ENCODE measurements at places on chromosomes 1 and 21.

DNA sequence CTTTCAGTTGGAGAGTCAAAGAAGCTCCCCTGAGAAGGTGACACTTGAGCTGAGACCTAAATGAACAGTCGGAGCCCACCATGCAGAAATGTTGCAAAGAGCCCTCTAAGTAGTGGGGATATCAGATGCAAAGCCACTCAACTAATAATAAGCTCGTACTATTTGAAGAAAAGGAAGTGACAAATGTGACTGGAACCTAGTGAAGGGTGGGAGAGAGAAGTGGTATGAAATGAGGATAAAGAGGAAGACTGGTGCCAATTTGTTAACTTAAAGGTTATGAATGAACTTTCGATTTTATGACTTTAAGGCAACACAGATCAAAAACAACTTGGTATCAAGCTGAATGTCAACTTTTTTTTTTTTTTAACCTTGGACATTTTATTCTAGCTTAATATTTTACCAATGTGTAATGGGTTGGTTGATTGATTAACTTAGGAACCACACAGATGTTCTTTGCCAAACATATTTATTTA is 14.7 kb downstream of the LYPLAL1 start:
- no peak for DNase-seq

DNA sequence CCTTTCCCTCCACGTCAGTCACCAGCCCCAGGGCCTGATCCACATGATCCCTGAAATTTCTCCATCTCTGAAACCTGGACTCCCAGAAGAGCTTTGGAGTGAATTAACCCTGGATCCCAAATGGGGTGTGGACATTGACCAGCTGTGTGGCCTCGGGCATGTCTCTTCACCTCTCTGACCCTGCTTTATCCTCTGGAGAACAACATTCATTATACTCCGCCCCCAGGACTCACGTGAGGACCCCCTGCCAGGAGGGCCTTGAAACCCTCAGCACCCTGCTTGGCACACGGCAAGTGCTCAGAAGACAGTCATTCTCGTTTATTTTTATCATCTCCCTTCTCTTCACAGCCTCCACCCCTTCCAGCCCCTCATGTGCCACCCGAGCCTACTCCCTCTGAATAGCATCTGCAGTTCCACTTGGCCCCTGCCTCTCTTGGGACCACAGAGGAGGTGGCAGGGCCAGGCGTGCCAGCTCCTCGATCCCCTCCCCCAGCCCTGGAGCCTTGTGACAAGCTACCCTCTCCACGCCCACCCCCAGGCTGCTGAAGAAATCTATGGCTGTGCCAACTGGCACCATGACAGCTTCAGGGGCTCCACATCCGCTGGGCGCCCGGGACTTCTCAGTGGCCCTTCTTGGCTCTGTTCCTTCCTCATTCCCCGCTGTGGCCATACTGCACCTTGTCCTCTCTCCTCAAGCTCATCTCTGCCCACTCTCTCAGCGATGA is 18.0 kb downstream of the ADGRB2 start:
- DNase-seq, result no peak

GRCh38 chr1:221274373-221274772 is 395.1 kb downstream of the HLX start:
- DNase-seq, result no peak

DNA sequence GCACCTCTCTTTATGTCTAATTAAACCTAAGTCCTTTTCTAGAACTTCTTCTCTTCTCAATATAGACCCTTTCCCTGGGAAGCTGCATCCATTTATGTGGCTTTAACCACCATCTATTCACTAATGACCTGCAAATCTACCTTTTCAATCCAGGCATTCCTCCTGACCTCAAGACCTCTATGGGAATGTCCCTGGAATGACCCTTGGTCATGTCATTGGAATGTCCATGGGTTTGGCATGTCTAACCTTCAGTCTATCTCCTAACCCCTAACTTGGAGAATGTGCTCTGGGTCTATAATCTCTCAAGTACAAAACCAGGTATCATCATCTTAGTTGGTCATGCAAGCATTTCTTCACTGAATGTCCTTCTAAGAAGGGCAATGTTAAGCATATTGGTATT is 196.1 kb downstream of the KCNH1 start:
- DNase-seq, result no peak

DNA sequence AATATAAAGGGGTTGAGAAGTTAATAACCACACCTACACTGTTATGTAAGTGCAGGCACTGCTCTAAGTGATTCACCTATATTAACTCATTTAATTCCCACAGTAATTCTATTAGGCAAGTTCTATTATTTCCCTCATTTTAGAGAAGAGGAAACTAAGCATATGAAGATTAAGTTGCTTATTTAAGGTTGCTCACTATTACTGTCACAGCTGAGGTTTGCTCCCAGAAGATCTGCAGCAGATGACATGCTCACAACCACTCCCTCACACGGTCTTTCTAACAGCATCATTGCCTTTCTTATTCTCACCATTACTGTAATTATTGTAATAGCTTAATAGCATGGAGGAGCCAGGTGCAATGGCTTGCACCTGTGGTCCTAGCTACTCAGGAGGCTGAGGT is 196.4 kb upstream of the GREM2 start:
- no peak for DNase-seq

- no peak for DNase-seq
These were observed 486 bp upstream of the DSTYK start for GRCh38 chr1:205211839-205212536.

DNA sequence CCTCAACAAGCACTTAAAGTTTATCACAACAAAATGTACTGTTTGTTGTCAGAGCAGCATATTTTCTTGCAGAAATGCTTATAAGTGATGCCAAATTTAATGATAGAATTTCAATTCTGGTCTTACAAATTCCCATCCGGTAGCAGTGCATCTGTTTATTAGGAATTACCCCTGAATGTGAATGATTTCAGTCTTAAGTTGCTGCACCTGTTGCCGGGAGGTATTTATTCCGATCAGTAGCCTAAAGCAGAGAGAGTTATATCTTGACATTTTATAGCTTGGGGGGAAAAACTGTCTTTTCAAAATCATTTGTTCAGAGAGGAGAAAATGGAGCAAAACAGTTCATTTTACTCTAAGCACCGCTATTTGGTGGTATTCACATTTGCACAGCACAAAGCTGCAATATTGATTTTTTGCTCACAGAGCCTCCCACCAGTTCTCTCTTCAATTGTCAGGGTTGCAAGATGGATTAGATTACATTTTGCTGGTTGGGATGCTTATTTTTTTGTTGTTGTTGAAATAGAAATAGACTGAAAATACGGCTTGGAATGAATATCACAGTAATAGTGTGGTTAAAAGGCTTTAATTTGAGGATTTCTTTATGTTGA is 98.6 kb downstream of the ADGRL2 start:
- no peak for DNase-seq

GRCh38 chr1:1272341-1273208 is 1.1 kb downstream of the UBE2J2 start:
- no peak for DNase-seq

GRCh38 chr1:184843732-184844495 is 89.3 kb upstream of the EDEM3 start:
- peak; percentile 11 for DNase-seq

DNA sequence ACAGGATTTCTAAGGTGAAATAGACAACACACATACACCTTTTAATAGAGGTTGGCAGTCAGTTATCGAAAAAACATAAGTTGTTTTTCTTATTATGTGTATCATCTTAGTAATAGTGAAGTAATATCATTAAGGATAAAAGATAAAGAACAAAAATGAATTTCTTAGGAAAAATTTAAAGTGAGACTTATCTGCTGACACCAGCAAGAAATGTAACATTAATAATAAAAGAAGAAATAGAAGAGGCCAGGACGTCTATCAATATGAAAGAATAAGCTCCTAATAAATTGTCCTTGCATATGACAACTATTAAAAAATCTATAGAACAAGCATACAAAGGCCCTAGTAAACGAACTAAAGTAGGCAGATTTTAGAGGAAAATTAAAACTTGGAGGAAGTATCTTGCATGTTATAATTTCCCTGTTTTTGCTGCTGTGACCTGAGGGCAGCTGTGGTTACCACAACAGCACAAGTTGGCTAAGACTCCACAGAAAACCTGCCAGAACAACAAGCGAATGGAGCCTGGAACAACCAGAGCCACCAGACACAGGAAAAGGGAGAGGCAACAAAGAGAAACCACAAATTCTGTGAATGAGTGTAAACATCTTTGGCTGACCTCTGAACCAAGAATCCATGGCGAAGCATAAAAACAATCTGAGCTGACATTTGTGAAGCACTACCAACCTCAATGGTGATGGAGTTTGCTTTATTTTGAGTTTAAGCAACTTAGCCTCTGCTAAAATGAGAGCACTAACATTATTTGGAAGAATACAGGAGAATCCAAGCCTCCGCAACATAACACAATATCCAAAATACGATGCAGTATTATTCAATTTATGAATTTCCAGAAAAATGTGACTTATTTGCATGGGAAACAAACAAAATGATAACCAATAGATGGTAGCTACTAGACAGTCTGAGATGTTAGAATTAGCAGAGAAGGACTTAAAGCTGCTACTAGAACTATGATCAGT is 207.5 kb downstream of the KCNT2 start:
- no peak for DNase-seq

DNA sequence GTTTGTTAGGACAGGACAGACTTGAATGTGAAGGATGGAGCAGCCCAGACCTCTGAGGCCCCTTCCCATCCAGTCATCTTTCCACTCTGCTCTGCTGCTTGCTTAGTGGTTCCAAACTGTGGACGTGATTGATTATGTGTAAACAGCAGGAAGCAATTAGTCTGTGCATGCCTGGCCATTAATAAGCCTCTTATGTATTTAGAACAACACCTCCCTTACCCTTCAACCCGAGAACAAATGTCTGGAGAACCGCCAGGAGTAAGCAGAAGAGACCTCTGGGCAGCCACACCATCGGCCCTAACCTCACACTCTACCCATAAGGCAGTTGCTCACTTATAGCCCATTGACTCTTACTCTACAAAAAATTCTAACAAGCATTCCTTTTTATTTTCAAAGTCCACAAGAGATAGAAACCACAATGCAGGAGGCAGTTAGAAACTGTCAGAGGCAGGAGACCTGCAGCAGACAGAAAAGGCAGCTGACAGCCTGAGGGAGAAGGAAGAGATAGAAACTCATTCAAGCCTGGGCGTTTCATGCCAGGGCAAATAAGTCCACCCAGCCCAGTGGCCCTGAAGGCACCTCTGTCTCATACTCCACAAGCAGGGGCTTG is 5.8 kb upstream of the EPHA8 start:
- DNase-seq, result no peak

DNA sequence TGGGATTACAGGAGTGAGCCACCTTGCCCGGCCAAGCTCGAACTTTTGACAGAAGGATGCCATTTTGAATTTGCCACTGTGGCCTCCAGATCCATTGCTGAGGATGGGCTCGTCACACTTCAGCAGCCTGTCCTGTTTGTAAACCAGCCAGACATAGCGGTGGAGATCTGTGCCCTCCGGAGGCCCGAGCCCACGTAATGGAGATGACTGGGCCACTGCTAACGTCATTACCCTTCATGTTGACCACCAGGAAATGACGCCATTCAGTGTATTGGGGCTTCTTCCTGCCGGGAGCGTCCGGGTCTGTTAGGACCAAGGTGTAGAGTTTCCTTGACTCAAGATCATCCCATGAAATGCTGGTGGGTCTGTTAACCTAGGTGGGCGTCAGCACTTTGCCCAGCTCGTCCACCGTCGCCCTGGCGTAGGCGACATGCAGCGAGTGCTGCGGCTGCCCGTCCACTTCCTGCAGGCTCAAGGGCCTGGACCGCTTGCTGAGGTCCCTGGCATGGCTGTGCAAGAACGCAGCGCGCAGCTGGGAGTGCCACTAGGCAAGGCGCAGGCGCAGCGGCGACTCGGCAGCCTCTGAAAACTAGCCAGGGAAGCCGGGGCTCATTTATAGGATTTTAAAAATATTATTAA is 40.8 kb downstream of the PTPRC start:
- no peak for DNase-seq

GRCh38 chr1:168079761-168080160 is 57.0 kb downstream of the GPR161 start:
- DNase-seq, result no peak

DNA sequence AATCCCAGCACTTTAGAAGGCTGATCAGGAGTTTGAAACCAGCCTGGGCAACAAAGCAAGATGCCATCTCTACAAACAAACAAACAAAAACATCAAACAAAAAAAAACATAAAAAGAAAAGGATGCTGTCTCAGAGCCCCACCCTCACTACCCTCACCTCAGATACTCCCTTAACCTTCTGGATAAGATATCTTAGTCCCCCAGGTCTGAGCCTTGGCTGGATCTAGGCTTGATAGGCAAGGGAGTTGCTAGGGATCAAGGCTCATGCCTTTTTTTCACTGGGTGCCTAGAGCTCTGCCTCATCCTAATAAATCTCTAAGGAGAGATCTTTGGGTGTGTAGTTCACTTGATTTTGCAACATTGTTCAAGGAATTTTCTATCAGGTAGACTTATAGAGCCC is 7.4 kb downstream of the HDAC1 start:
- DNase-seq, result no peak

- DNase-seq, result no peak
These were observed 362.4 kb downstream of the HHAT start for GRCh38 chr1:210691039-210691610.

DNA sequence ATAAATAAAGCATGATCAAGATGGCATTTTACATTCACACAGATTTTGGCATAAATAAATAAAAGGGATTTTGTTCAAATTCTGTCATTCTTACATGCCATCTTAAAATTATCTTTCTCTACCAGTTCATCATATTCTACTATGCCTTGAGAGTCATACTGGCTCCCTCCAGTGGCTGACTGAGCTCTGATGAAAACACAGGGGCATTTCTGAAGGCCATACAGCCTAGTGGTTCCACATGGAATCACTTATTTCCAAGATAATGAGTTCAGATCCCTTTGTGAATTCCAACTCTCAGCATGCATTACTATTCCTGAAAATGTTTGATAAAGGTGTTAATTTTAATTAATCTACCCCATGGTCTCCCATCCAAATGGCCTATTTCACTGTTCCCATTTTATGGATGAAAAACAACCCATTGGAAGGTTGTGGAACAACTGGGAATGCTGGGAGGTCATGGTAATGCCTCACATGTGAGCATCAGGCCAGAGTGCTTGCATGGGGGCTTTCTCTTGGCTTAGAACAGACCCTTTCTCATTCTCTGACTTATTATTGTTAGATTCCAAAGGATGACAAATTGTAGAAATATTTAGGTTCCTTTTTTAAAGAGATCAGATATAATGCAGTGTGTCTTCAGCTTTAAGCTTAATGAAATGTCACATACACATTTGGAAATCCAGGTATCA is 622.4 kb upstream of the PKN2 start:
- DNase-seq, result no peak

GRCh38 chr21:40436261-40436660 is 410.7 kb downstream of the DSCAM start:
- no peak for DNase-seq

GRCh38 chr1:116284819-116285390 is 88.1 kb upstream of the ATP1A1 start:
- no peak for DNase-seq

DNA sequence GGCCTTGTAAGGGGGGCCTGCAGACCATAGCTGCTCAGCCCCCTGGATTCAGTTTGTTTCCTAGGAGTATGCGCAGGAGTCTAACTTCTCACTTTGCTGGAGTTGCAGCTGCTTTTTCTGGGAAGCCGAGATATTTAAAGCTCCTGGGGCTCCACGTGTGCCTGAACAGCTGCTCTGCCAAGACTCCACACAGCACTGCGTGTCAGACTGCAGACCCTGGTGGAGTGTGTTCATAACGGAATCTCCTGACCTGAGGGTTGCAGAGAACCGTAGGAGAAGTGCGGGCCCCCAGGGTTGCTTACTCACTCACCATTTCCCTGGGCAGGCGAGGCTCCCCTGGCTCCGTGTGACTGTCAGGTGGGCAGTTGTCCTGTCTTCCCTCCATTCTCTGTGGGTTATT is 474.3 kb upstream of the TMPRSS15 start:
- DNase-seq, result no peak

All from stimulated activated CD4-positive, alpha-beta T cell treated with anti-CD3 and anti-CD28 coated beads, Interleukin-4, amount 100 ng/mL, for 1 hour (primary cell).